ENCODE measurements at places on chromosomes 2 and 18. TPM values are rescaled to one million over a fixed set of nuclear protein-coding genes. Genes with fewer than 3 reads are reported as not detected.

Gene ZNF638
- 73.9 TPM for total RNA-seq

GRCh38 chr2:199875400-199875799 lies 24.4 kb upstream of the FTCDNL1 start:
- DNase-seq = no peak

GRCh38 chr2:3284657-3285630 lies 92.7 kb downstream of the EIPR1 start:
- DNase-seq = no peak

Gene PELI1
- total RNA-seq = 10.9 TPM

Gene KIAA2012
- not detected for total RNA-seq

DNA sequence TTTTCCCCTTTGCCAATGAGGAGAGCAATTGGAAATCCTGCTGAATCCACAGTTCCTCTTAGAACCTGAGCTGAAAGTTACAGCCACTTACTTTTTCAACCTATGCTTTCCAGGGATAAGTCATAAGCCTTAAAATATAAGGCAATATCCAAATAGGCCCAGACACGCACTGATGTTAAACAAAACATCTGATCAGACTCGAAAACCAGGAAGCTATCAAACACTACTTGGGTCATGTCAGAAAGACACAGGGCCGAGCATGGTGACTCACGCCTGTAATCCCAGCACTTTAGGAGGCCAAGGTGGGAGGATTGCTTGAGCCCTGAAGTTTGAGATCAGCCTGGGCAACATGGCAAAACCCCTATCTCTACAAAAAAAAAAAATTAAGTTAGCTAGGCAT lies 192.1 kb downstream of the SP3 start:
- no peak for DNase-seq

- DNase-seq = no peak
These were observed 30.1 kb downstream of the CD8B start for GRCh38 chr2:86831537-86831936.

DNA sequence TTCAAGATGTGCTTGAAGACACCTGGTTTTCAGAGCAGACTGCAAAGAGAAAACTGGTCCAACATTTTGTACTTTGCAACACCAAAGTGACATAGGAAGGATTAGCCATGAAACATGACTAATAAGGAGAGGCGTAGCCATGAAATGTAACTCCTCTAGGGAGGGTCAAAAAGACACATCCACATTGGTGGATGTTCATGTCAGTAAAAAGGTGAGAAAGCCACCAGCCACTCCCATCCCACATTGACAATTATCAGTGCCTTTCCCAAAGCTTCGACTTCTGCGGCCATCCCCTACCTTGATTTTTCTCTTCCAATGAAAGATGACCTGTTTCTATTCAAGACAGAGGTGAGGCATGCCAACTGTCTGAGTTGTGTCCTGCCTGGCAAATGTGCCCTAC lies 223.2 kb downstream of the ALK start:
- DNase-seq = no peak

DNA sequence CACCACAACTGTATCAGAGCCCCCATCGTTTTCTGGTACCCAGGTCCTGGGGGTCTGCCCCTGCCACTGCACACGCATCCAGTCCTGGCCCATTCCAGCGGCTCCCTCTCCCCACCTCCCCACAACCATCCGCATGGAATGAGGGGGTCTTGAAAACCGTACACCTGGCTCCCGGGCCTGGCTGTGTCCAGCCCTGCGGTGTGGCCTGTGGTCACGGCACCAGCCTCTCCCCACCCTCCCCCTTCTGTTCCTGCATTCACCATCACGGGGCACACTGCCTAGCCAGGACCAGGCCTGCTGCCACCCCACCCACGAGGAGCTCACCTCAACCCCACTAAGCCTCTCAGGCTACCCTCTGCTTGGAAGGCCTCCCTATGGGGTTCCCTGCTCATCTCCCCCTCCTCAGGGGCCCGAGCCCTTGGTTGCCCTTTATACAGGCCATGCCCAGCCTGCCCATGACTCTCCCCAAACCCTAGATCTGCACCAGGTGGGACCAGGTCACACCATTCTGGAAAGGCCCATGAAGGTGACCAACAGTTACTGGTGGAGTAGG lies 11.4 kb downstream of the GPR35 start:
- no peak for DNase-seq

DNA sequence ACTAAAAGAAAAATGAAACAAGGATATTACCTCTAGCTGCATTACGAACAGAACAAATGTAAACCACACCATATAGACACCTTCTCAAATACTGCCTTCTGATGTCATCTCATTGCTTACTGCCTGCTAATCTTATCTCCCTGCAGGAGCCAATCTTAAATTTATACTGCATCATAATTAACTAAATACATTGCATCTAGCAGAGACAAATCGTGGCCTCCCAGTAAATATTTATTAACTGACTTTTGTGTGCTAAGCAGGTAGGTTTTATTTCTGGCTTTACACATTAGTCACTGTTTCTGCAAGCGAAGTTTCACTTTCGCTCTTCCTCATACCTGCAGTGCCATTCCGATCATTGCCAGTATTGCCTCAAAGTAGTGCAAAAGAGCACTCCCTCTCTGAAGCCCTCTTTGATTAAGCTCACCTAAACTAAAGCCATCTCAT lies 67.5 kb downstream of the SPATS2L start:
- no peak for DNase-seq

Gene GLB1L
- total RNA-seq = 1.8 TPM

Gene RIT2
- not detected for total RNA-seq

- no peak for DNase-seq
These were observed 297.4 kb upstream of the GCFC2 start for GRCh38 chr2:76008001-76008702.

Gene LIMS2
- total RNA-seq = 80.2 TPM

Gene C1D
- 31.1 TPM for total RNA-seq
